NCI-H1092 (cell line): ENCODE measurements at places on chromosomes 6 and 20.
A peak's percentile ranks its signal among the peaks of the same experiment; 100 is the strongest.

DNA sequence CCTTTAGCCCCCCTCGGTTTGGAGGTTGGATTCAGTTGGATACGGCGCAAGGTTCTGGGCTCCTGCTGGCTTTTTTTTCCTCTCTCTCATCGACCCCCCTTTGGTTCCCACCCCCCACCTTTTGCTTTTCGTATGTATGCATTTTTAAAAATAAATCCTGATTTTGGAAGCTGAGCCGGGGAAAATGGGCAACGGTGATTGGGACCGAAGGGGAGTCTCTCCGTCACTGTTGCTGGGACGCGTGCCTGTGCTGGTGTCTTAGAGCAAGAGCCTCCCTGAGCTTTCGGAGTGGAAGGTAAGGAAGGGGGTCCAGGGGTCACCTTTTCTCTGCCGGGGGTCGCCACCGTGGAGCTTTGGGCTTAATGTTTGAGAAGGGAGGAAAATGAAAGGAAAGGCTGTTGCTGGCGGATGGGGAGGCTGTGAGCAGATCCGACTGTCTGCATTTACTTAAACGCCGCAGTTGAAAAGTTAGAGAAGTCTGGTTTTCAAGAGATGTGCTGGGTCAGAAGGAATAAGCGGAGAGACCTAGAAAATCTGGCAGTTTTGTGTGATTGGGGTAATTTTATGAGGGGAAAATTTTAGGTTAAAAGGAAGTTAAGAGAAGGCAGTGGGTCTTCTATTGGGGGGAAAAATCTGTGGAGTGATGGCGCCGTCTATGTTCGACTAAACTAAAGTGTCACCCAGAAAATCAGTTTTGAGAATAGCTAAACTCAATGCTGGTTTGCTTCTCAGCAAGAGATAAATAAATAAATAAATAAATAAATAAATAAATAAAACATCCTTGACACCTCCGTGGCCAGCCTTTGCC is 828 bp downstream of the ADGRB3 start:
- DNase-seq: no peak

GRCh38 chr6:156875062-156875461 is 97.9 kb downstream of the ARID1B start:
- no peak for DNase-seq

- no peak for DNase-seq
Observed at GRCh38 chr20:55650657-55651360, 354.5 kb downstream of the CBLN4 start.

DNA sequence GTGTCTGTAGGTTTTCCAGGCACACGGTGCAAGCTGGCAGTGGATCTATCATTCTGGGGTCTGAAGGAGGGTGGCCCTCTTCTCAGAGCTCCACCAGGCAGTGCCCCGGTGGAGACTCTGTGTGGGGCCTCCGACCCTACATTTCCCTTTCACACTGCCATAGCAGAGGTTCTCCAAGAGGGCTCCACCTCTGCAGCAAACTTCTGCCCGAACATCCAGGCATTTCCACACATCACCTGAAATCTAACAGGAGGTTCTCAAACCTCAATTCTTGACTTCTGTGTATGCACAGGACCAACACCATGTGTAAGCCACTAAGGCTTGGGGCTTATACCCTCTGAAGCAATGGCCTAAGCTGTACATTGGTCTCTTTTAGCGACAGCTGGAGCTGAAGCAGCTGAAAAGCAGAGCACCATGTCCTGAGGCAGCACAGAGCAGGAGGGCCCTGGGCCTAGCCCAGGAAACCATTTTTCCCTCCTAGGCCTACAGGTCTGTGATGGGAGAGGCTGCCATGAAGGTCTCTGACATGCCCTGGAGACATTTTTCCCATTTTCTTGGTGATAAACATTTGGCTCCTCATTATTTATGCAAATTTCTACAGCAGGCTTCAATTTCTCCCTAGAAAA is 253.3 kb downstream of the ERMARD start:
- no peak for DNase-seq

GRCh38 chr20:35269055-35269781 is 8.7 kb downstream of the MMP24OS start:
- no peak for DNase-seq

- no peak for DNase-seq
Observed at GRCh38 chr20:24979036-24979960, 13.3 kb downstream of the APMAP start.

- DNase-seq: no peak
Observed at GRCh38 chr6:22334778-22335177, 37.9 kb upstream of the PRL start.

DNA sequence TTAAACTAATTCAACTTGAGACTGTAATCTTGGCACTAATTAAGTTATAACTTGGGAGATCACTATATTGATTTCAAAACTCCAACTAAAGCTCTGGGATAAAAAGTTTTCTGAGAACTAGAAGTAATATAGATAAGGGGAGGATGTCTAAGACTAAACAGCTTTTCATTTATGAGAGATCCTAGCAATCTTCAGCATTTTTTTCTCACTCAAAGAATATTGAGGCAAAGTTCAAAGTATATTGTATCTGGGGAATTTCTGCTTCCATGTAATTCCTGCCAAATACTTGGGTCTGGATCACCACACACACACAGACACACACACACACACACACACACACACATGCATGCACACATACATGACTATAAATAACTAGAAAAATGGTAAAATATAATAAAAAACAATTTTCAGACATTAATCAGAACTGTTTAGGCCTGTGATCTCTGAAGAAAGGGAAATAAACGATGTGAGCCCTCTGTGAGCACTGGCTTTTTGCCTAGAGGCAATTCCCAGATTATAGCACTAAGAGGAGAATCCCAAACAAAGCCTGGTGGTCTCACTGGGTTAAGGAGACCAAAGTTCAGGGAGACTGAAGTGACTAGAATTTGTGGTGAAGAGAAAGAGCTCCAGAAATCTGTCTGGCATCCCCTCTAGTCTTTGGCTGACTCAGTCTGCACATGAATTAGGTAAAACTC is 92.8 kb downstream of the ADAT2 start:
- no peak for DNase-seq

DNA sequence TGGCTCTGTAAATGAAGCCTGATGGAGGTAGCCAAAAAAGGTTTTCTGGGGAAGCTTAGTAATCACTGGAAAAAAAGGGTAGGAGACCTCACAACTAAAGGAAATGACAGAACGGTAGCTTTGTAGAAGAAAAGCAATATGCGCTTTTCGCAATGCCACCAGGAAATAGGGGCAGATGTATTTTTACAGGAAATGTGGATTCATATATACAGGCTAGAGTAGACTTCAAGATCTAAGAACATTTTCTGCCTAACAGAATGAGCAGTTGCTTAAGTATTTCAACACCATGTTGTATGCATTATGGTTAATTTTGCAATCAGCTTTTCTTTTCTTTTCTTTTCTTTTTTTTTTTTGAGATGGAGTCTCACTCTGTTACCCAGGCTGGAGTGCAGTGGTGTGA is 219.6 kb downstream of the CD83 start:
- DNase-seq: no peak

DNA sequence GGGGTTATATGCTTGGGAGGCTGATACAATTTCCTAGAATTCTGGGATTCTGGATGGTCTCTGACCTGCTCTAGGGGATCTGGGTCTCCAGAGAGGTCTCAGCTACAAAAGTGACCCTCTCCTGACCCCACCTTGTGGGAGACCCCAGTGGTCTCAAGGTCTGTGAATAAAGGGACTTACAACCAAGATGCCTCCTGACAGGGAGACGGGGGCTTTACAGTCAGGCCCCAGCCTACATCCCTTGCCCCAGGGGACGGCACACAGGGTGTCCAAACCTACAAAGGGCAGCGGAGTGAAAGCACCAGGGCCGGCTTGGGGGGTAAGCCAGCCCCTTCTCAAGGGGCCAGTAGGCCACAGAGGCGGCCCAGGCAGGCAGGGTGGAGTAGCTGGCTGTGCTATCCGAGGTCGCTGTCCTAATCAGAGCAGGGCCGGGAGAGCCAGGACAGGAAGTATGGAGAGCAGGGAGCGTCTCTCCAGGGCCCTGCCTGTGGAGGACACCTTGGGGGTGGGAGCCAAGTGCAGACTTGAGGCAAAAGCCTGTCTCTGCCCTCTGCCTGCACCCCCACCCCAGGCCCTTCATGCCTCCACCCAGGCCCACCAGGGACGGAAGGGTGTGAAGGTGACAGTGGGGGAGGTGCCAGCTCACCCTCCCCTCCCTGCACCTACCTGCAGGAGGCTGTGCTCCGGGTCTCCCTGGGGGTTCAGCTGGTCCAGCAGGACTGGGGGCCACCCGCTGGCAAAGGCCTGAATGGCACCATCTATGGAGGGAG is 3.5 kb downstream of the GFRA4 start:
- DNase-seq: no peak

- DNase-seq: no peak
Observed at GRCh38 chr20:5735845-5736510, 14.2 kb upstream of the SHLD1 start.

- no peak for DNase-seq
Observed at GRCh38 chr6:63671098-63671754, 35.6 kb downstream of the PHF3 start.

GRCh38 chr6:140475086-140475485 is 1100.6 kb upstream of the CITED2 start:
- no peak for DNase-seq

DNA sequence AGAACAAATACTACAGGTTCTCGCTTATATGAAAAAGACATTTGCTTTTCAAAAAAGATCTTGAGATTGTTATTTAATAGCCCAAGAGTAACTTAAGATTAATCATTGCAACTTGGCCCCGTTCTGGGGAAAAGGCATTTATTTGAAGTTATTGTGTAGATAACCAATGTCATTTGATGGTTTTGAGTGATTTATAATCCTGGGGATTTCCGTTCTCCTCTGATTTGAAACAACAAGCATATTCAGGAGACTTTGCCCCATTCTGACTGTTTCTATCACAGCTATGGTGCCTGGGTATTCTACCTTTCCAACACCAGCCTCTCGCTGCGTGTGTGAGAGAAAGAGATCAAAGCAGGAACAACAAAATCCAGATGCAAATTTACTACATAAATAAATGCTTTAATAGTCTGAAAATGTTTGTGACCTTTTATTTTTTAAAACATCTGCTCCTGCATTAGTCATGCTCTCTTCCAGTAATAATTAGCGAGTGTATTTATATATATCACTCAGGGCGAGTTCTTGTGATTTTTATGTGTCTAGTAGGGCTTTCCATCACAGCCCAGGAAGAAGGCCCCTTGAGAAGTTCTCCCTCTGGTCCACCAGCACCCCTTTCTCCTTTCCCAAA is 197.9 kb upstream of the FOXQ1 start:
- DNase-seq: no peak

DNA sequence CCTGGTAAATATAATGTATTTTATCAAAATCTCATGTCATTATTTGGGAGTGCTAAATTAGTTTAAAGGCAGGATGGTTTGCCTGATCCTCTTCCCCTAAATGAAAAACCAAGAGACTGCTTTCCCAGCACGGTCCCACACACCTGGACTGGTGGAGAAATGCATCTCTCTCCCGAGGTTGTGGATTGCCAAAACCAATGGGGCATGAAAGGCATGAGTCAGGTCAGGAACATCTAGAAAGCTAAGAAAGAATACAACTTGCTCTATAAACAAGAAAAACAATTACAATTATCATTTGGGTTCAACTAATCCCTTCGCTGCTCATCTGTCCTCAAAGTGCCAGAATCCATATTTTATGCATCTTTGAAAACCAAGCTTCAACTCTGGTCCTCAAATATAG is 308.3 kb upstream of the IRAK1BP1 start:
- DNase-seq: no peak

GRCh38 chr20:49418809-49419208 is 63.7 kb downstream of the KCNB1 start:
- no peak for DNase-seq

DNA sequence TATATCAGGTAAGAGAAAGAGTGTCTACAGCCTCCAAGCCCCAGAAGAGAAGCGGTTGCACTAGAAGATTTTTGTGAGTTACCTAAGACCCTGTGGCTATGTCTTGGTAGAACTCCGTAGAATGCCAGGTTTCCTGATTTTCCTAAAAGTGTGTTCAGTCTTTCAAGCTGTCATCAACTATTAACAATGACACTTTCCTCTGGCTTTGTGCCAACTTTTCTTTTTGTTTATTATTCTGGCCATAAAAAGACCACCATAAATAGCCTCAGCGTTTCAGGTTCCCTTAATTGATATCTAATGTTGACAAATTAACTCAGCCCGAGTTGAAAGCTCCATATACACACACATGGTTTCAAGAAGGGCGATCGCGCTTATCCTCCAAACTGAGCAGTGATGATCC is 1.2 kb downstream of the PAK5 start:
- DNase-seq: peak; percentile 36

GRCh38 chr20:37276494-37277252 is 12.8 kb upstream of the MANBAL start:
- DNase-seq: peak; percentile 78

DNA sequence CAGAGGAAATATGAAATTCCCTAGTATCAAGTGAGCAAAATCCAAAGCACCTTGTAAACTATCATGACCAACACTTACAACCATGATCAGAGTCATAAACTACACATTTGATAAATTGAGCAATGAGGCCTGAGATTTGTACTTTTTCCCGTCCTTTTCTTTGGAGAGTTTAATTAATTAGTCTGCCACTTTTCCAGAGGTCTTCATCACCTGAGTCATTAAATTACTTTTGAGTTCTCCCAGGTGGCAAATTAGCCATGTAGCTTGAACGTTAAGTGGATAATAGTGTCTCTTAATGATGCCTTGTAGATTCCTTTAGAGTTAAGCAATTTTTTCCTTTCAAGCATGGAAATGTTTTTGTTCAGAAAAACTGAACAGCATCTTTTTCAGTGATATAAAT is 75.6 kb downstream of the RNF217 start:
- no peak for DNase-seq

- DNase-seq: no peak
Observed at GRCh38 chr20:39458452-39458851, 496.3 kb downstream of the DHX35 start.

- no peak for DNase-seq
Observed at GRCh38 chr6:19805129-19805481, 32.1 kb upstream of the ID4 start.

GRCh38 chr6:105292689-105293339 is 110.1 kb downstream of the PREP start:
- DNase-seq: no peak
